Midbrain (tissue), 1 donor: ENCODE measurements at places on chromosomes 5 and 9.
A peak's percentile ranks its signal among the peaks of the same experiment; 100 is the strongest.

DNA sequence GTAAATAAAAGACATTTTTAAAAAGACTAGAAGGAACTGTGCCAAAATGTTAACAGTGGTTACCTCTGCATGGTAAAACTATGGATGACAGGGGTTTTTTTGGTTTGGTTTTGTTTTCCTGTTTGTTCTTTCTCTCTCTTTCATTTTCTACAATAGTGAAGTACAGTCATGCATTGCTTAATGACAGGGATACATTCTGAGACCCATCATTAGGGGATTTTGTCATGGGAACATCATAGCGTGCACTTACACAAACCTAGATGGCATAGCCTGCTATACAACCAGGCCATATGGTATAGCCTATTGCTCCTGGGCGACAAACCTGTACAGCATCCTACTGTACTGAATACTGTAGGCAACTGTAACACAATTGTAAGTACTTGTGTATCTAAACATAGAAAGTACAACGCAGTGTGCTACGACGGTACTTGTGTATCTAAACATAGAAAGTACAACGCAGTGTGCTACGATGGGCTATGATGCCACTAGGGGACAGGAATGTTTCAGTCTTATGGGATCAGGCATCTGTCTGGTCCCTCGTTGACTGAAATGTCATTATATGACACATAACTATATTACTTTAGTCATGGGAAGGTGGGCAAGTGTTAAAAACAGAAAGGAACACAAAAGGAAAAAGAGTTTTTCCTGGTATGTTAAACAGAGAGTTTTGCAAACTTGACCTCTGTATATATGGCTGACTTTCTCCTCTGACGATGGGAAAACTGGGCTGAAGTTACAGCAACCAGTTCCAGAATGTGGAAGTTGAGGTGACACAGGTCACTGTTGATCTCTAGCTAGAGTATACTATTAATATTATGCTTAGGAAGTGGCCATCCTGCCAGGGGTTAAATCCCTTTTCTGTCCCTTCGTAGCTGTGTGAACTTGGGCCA, 7.4 kb upstream of the ADAM19 start:
- DNase-seq = no peak

- no peak for DNase-seq
Observed at GRCh38 chr9:127495884-127496555, 44.7 kb downstream of the LRSAM1 start.

GRCh38 chr9:16191191-16191590, 638.3 kb downstream of the CCDC171 start:
- DNase-seq = no peak

DNA sequence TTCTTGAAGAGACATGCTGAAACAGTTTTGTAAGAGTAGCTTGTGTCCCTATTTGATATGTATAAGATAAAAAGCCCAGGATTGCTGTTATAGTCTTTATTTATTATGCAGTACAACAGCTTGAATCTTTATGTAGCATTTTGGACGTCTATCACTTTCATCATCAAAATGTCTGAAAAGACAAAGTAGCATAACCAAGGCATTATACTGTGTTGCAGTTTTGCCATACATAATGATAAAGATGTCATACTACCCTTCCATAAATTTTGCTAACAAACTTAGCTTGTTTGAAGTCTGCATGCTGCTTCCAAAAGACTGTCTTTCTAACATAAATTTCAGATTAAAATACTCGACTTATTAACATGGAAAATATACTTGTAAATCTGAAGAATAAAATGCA, 127.8 kb downstream of the PRR16 start:
- no peak for DNase-seq

GRCh38 chr9:26863074-26863473, 29.5 kb downstream of the CAAP1 start:
- peak; percentile 14 for DNase-seq

GRCh38 chr5:179759581-179760551, 27.2 kb downstream of the MAML1 start:
- no peak for DNase-seq

DNA sequence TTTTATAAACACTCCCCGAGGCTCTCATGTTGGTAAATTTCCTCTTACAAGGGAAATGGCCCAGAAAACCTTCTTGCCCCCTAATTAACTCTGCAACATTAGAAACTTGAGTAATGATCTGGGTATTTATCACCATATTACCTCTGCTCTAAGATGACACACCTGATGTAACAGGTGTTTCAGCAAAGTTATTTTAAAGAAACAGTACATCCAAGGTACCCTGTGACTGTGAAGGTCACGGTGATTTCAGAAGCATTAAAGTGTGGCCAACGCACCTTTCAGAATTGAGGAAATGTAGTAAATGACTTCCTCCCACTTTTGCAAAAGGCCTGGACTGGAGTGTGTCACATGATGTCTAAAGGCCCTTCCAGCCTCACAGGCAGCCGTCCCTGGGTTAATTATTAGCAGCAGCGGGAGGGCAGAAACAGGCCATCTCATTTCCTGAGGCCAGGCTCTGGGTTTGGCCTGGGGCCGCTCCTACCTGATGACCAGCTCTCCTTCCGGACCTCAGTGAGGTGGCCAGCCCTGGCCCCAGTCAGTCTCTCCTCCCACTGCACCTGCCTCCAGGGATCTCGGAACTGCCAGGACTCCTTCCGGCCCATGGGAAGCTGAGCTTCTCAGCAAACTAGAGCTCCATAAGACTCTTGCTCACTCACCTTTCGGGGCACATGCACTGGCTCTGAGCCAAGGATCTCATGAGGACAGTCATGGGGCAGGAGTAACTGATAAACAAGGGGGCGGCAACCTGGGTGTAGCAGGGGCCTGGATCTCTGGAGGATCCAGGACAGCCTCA, 20.7 kb downstream of the PTPN3 start:
- DNase-seq = no peak

DNA sequence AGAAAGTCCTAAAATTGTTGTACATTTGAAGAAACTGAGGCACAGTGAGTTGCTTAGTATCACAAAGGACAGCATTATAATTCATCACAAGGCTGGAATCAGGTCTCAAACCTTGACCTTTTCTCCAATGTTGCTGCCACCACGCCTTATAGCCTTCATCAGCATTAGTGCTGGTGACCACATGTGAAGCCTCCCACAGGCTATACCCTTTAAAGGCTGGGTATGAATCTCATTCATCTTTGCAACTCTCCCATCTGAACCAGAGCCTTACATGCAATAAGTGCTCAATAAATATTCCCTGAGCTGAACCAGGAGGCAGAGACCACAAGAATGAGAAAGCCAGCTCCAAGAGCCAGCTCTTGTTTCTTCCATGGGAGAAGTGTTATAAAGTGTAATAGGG, 104.7 kb downstream of the SPOCK1 start:
- no peak for DNase-seq

- peak; percentile 4 for DNase-seq
Observed at GRCh38 chr9:110452227-110452801, 114.7 kb upstream of the TXNDC8 start.

GRCh38 chr5:2725980-2726765, 25.3 kb downstream of the IRX2 start:
- DNase-seq = no peak

DNA sequence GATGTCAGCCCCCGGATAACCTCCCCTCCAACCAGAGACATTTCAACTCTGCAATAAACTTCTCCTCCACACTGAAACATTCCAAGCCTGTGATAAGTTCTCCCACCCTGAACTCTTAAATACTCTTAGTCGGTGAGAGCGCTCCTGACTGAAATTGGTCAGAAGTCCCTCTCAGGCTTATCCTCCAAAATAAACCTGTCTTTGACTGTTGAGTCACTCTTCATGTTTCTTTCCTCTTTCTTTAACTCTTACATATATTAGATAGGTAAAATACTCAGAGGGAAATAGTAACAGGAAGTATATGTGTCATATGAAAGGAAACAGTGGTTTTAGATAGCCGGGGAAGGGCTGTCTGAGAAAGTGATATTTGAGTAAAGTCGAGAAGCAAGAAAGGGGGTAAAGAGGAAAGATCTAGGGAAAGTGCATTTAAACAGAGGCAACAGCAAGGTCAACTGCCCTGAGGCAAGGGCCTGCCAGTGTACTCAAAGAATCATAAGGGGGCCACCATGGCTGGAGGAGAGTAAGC, 11.0 kb upstream of the FAM81B start:
- DNase-seq = no peak

DNA sequence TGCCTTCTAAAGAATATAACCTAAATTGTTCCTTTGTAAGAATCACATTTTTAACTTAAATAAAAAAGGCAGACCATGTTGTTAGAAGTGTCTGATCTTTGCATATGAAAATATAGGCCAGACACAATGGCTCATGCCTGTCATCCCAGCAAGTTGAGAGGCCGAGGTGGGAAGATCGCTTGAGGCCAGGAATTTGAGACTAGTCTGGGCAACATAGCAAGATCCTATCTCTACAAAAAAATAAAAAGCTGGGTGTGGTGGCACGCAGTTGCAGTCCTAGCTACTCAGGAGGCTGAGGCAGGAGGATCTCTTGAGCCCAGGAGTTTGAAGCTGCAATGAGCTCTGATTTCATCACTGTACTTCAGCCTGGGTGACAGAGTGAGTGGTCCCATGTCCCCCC, 37.3 kb downstream of the TRIO start:
- DNase-seq = no peak

DNA sequence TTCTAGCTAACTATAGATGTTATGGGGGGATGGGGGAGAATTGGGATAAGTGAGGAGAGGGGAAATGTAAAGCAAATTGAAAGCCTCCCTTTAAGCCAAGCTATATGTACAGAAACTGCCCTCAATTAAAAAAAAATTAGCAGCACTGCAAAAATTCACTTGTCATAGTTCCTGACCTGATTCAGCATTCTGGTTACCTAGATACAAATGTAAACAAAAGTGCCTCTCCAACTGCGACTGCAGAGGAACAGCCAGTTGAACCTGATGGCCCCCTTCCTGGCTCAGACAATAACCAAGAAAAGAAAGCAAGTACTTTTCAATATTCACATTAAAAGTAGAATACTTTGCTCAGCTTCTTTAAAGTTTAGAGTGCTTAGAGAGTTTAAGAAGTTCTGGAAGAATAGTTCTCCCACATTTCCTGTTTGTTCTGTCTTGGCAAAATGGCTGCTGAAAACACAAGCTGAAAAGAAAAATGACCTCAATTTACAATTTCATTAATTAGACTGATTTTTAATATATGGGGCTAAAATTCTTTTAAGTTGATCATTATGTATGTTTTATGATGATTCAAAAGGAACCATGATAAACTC, 1.5 kb downstream of the FAM81B start:
- no peak for DNase-seq

DNA sequence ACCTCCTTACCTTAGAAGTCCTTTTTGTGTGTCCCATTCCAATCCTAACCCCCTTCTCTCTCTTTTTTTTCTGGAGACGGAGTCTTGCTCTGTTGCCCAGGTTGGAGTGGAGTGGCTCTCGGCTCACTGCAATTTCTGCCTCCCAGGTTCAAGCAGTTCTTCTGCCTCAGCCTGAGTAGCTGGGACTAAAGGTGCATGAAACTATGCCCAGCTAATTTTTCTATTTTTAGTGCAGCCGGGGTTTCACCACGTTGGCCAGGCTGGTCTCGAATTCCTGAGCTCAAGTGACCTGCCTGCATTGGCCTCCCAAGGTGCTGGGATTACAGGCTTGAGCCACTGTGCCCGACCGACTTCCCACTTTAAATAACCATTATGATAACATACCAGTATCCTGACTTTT, 17.5 kb downstream of the TMEM38B start:
- no peak for DNase-seq

DNA sequence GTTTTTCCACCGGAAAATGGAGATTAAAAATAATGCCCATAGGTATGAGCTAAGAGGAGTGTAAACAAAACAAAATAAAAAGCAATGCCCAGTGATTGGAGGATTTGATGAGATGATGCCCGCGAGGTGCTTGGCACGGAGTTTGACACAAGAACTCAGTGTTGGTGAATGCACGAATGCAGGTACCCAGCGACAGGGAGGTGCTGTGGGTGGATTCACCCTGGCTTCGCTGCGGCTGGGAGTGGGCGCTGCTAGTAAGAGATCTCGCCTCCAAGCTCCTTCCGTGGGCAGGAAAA, 526 bp upstream of the STXBP1 start:
- no peak for DNase-seq

DNA sequence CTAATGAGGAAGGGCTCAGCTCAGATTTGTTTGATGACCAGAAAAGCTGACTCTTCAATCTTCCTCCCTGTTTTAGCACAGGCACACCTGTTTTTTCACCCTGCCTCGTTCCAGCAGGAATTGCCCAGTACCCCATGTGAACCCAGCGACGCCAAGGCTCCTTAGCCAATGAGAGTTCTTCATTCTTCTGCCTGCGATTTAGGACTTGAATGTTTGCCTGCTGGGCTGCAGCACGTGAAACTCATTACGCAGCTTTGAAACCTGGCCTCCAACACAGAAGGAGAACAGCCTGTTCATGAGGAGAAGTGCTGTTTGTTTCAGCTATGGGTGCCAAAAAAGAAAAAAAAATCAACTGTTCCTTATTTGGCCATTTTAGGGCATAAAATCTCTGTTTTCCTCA, 315.5 kb downstream of the TRPM3 start:
- peak; percentile 72 for DNase-seq
